ENCODE measurements at places on chromosomes 2 and 18.

GRCh38 chr2:16277117-16277516, 336.8 kb downstream of the MYCN start:
- DNase-seq: no peak

GRCh38 chr2:25420820-25421237, 79.1 kb upstream of the DNMT3A start:
- no peak for DNase-seq

GRCh38 chr2:102267774-102268173, 43.6 kb upstream of the IL1RL1 start:
- DNase-seq: no peak

- DNase-seq: no peak
Measured at GRCh38 chr2:130915595-130916437, 79.1 kb downstream of the ARHGEF4 start.

DNA sequence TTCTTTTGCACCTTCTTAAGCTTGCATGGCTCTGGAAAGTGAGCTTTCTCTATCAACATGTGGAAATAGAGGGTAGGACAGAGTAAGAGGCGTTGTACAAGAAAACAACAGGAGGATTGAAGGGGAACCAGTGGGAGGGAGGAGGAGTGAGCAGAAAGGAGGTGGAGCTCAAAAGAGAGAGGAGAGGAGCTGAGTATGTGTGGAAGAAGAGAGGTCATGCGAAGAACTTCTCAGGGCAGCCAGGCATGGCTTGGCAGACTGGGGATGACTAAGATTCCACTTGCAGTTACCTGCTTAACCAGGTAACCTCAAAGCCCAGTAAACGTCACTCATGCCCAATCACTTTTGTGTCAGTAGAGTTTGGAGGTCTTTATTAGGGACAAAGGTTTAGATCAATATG, 105.1 kb downstream of the BCL2L11 start:
- DNase-seq: no peak

Measured in activated naive CD4-positive, alpha-beta T cell treated with anti-CD3 and anti-CD28 coated beads, Interleukin-2, amount 50 U/mL, for 16 hours (primary cell).